ENCODE measurements at places on chromosomes 13 and 19.

GRCh38 chr13:105902396-105902795 is 633.1 kb downstream of the EFNB2 start:
- no peak for DNase-seq

GRCh38 chr19:7856109-7856591 is 18.0 kb downstream of the PRR36 start:
- DNase-seq: no peak

DNA sequence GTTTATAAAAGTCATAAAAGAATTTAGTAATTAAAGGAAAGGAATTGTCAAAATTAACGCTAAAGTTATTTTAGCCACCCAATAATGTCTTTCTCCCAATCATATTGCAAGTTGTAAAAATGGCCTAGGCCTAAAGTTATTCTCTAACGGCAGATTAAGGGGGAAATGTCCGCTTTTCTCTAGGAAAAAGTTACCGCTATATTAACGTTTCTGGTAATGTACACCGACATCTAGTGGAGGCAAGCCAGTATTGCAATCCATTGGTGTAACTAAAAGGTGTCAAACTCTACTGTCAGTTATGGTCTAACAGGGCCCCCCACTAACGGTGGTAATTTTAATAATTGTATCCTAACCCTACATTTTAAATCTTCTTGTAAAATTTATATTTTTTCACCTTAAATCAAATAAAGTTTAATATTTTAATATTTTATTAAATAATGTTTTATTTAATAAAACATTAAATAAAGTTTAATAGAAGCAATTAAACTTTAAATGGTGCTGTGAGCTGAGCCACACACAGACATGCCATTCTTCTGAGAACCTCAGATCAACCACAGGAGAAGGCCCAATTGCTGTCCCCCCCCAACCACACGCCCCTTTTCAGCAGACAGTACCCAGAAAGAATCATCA is 35.9 kb upstream of the ZSCAN5A start:
- peak; percentile 47 for DNase-seq

DNA sequence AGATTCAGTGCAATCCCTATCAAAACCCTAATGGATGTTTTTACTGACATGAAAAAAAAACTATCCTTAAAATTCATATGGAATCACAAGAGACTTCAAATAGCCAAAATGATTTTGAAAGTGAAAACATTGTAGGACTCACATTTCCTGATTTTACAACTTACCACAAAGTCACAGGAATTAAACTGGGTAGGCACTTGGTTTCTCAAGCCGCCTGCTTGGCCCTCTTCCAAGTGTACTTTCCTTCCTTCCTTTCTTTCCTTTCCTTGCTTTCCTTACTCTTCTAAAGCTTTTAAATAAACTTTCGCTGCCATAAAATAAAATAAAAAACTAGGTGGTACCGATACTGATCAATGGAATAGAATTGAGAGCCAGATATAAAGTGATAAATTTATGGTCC is 21.0 kb upstream of the CD33 start:
- no peak for DNase-seq

DNA sequence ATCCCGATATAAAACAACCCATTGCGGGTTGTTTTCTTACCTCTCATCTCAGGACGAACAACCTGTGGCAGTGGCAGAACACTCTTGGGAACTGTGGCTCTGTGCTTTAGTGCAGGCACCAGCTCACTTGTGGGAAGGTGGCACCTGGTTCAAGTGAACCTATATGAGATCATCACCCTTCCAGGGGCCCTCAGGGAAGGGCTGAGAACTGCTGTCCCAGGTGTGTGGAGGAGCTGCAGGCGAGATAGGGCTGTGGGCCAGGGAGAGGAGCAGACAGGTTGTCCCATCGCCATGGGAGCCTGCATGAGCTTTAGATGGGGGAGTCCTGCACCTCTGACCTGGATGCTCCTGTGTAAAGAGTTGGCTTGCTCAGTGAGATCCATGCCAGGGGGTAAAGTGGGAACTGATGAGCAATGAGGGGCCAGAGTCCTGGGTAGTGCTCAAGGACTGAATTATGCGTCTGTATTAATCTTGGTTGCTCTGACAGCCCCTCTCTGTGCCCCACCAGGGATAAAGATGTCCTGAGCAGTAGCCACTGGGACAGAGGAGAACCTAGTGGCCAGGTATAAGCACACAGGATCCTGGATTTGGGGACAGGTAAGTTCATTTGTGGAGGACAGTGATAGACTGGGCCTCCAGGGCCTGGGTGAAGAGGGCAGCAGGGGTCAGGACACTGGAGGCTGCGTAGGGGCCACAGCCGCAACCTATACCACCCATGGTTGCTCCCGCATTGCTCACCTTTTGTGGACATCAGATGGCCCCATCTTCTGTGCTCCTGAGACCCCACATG is 8.7 kb downstream of the CEACAM4 start:
- DNase-seq: no peak

GRCh38 chr13:36536546-36536945 is 104.3 kb downstream of the CCNA1 start:
- DNase-seq: no peak

GRCh38 chr13:65339241-65339640 is 1890.9 kb downstream of the PCDH9 start:
- no peak for DNase-seq

GRCh38 chr19:54521022-54521859 is 18.6 kb downstream of the LAIR2 start:
- DNase-seq: no peak

GRCh38 chr19:54448040-54448773 is 792 bp upstream of the LENG8 start:
- DNase-seq: no peak

- peak; percentile 61 for DNase-seq
These were observed 5.7 kb downstream of the JAK3 start for GRCh38 chr19:17841810-17842662.

- DNase-seq: no peak
These were observed 31.0 kb downstream of the CAPN12 start for GRCh38 chr19:38713227-38713649.

- no peak for DNase-seq
These were observed 35.6 kb downstream of the ATP11A start for GRCh38 chr13:112725346-112726015.

DNA sequence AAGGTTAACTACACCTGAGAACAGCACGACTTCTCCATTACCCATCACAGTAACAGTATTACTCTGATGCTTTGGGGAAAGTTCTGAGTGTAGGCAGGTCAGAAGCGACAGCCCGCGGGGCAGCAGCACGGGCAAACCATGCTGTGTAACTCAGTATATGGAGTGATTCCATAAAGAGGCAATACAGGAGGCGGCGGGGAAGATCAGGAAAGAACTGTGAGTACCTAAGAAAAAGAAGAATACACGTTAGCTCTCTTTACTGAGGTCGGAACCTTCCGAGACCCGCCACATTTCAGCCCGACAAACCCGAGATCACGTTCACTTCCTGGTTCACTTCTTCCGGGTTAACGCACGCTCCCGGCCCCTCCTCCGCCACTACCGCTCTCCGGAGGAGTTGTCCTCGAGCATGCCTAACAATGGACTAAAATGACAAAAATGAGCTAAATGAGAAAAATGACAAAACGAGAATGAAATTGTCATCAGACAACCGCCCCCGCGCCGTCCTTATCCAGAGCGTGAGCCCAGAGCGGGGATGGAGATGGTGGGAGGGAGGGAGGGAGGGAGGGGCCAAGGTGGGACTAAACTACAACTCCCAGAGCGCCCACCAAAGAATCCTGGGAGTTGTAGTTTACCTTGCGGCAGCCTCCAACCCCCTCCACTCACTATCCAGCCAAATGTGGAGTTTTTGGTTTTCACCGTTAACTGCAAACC is at the start of gene MTRF1:
MTRF1 (minus strand) TSS at position 316 of the 711 bp plus-strand sequence. CDS start 2,669 bp downstream, outside the sequence.
- DNase-seq: peak; percentile 73

DNA sequence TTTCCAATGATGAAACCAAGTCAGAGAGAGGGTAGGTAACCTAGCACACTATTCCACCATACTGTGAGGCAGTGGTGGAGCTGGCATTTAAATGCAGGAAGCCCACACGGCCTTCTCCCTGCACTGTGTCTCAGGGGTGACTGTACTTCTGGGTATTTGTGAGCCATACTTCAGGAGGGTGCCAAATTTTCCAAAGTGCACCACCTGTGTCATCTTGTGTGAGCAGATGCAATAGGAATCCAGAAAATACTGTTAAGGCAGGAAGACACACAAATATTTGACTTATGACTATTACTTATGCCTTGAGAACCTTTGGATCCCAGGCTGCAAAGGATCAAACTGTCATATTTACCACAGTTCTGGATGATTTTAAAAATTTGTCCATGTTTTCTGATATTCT is 17.3 kb downstream of the ZNF229 start:
- DNase-seq: no peak

GRCh38 chr13:82749551-82749950 is 1132.7 kb downstream of the SLITRK1 start:
- no peak for DNase-seq

- DNase-seq: no peak
These were observed 20.4 kb downstream of the LMTK3 start for GRCh38 chr19:48490981-48491792.

- no peak for DNase-seq
These were observed 65.5 kb downstream of the ING1 start for GRCh38 chr13:110779022-110779421.

DNA sequence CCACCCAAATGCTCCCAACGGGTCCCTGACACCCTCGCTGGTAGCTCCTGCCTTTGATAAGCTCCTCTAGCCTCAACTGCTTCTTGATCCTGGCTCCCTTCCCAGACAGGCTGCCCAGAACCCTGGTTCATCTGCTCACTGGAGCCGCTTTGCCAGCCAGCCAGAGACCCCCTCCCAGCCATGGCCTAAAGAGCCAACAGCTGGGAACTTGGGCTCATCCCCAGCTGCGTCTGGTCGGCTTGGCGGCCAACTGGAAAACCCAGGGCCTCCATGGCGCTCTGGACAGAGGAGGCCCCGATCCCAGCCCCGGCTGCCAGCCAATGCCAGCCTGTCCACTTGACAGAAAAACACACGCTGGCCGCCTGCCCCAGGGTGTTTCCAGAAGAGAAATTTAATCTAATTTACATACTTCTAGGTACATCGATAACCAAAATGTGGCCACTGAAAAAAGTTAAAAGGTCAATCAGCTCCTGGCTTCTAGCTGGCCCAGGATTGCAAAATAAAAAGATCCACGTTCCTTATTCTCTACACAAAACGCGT is 3.0 kb upstream of the AKAP8L start:
- DNase-seq: no peak

DNA sequence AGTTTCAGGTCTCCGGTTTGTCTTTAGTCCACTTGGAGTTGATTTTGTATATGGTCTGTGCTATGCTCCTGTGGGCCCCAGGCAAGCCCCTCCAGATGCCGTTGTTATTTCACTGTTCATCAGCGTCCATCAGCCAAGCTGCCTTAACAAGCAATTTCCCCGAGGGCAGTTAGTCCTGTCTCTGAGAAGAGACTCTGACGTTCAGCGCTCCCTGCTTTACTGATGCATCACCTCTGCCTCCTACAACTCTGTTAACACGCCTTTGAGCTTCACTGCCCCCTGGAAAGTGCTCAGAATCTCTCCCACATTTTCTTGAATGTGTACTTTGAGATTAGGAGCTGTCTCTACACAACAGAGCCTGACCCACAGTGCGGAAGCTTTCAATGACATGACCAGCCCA is 41.8 kb upstream of the UBAC2 start:
- DNase-seq: no peak

- peak; percentile 46 for DNase-seq
These were observed 8.4 kb upstream of the BCAM start for GRCh38 chr19:44800461-44800860.

DNA sequence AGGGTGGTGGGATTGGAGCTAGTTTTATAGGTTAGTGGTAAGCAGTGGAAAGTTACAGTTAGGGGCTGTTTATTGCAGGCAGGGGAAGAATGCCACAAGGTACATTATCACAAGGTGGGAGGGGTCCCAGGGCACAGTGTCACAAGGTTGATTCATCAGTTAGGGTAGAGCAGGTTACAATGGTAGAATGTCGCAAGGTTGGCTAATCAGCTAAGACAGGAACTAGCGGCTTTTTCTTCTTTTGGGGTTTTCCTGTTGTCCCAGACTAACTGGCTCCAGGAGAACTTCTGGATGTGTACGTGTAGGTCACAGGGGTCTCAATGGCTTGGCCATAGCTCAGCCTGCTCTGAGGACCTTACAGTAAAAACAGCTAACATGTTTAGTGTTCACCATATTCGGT is 1221.1 kb downstream of the SLITRK1 start:
- no peak for DNase-seq

DNA sequence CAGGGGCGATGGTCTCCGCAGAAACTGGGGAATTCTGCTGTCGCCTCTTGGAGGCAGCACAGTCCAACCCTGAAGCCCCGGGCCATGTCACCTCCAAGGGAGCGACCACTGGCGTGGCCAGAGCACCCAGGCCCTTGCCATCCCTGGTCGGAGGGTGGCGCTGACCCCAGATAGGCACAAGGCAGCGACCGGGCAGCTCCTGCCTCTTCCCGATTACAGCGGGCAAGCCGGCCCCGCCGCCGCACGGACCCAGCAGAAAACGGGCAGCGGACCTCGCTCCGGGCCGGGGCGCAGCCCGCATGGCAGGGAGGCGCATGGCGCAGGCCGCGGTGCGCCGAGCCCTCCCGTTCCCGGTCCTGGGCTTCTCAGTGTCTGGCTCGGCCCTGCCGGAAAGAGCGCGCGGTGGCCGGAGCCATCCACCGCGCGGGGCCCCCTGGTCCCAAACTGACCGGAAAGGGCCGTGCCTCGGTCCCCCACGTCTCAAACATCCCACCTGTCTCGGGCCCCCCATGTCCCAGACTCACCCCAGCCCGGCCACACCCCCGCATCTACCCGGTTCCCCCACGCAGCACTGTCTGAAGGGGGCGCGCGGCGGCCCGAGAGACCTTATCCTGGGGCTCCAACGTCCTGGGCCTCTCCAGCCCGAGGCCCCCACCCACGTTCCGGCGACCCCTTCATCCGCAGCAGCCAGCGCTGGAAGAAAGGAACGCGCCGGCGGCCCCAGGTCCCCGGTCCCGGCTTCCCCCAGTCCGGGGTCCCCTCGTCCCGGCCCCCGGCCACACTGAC is 727 bp downstream of the CERS1 start:
- DNase-seq: no peak

DNA sequence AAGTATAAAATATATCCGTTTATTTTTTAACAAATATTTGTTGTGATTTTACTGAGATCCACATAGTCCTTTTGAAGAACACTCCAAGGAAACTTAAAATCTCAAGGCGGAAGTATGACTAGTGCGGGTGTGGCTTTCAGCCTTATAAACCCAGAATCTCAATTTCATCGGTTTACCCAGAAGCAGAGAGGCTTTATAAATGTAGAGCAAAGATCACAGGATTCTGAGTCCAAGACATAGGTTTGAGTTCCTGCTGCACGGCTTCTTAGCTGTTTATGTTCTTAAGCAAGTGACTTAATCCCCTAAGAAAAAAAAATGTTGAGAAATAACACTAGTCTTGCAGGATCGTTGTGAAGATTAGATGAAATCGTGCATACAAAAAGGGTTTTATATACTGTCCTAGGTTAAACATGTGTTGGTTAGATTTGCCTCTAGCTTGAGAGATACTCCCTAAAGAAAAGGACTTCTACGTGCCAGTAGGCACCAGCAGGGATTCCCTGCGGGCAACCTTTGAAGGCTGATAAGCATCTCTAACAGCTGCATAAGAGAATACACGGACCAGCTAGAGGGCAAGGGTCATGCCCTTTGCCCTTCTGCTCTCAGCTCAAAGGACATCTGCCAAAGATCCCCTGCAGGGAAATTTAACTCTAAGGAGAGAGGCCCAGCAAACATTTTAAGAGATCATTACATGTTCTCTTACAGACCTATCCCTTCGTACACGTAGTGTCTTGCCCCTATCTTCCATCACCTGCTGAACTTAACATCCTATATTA is 130.4 kb upstream of the MIR17HG start:
- no peak for DNase-seq
